ENCODE measurements at places on chromosomes 4 and X.

- DNase-seq, result no peak
Observed at GRCh38 chr4:129322920-129323319, 227.0 kb downstream of the C4orf33 start.

GRCh38 chrX:150198776-150199175 is 164.3 kb upstream of the MAMLD1 start:
- no peak for DNase-seq

GRCh38 chr4:85776579-85776978 is 301.6 kb downstream of the ARHGAP24 start:
- no peak for DNase-seq

- DNase-seq, result no peak
Observed at GRCh38 chr4:25065932-25066590, 35.3 kb upstream of the LGI2 start.

DNA sequence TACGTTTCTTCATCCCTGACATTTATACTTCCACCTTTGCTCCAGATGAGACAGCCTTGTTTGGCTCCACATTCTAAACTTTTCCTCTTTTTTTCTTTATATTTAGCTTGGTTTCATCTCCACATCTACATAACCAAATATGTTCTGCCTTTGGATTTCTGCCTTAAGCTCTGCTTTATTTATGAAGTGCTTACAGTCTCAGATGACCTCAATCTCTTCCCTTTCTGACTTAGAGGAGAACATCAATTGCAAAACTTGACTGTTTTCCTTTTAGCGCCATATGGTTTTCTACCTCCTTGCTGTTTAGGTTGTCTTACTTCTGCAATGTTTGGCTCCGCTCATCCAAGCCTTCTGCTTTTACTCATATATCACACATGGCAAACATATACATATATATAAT is 7.5 kb downstream of the ASB5 start:
- no peak for DNase-seq

- peak; percentile 11 for DNase-seq
Observed at GRCh38 chr4:3866813-3867129, 100.6 kb downstream of the ADRA2C start.

DNA sequence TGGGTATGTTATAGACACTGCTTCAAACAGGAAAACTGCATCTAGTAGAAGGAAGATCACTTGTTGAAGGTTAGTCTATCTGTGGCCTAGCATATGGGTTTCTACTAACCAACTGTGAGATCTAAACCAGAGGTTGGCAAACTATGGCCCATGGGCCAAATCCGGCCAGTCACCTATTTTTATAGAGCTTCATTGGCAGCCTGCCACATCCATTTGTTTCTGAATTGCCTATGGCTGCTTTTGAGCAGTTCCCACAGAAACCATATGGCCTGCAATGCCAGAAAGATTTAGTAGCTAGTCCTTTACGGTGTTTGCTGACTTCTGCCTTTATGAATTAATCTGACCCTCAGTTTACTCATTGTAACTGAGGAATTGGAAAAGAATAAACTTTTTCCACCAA is 71.1 kb downstream of the MID1 start:
- no peak for DNase-seq

All from activated T-cell treated with anti-CD3 and anti-CD28 coated beads, Interleukin-2, amount 50 U/mL, for 24 hours (primary cell).